Bone marrow (tissue), 2 donors: ENCODE measurements at places on chromosomes 4 and X.

GRCh38 chr4:57926311-57926710 is 816.1 kb upstream of the IGFBP7 start:
- DNase-seq: no peak

DNA sequence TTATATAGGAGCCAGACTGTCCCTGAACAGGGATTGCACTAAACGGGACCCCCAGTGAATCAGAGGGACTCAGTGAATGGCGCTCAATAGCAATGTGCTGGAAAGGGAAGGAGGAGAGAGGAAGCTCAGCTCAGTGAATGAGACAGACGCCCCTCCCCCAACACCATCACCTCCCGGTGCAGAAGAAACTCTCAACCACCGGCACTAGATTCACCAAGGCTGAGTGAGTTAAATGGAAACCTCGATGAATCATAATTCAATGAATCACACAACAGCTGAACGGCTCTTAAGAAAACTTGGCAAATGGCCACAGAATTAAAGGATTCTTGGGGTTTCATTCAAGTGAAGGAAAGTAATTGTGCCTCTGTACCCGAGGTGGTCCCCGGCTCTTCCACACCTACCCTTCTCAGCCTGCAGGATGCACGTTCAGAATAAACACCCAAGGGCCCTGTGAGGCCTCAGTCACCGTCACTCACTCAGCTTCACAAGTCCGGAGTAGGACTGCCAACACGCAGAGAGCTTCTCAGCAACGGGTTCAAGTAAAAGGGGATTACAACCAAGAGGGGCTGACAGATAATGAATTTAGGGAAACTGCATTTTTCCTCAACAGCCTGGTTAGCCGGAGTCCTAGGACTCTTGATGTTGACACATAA is 29.3 kb downstream of the CRMP1 start:
- no peak for DNase-seq

GRCh38 chrX:106468433-106468832 is 143.3 kb upstream of the RADX start:
- DNase-seq: no peak

GRCh38 chrX:118577041-118577440 is 81.4 kb downstream of the DOCK11 start:
- no peak for DNase-seq

DNA sequence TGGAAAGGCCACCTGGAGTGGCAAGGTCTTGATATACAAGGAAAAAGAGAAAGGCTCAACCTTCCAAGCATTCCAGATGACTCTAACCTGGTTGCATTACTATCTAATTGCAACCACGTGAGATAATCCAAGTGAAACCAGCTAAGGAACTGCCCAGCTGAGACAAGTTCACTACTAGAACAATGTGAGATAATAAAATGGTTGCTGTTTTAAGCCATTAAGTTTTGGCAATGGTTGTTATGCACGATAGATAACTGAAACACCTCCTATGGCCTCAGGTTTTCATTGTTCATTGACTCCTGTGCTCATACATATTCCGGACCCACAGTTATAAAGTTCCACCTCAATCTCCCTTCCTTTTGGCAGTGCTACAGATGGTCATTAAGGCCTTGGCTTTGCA is 9.2 kb upstream of the CXorf66 start:
- DNase-seq: no peak

GRCh38 chrX:145292218-145292617 is 44.9 kb downstream of the SPANXN1 start:
- DNase-seq: no peak
